ENCODE measurements at places on chromosomes 12 and 14.
A peak's percentile ranks its signal among the peaks of the same experiment; 100 is the strongest.

GRCh38 chr14:100905166-100905565 is 1.6 kb upstream of the RTL1 start:
- DNase-seq: no peak

DNA sequence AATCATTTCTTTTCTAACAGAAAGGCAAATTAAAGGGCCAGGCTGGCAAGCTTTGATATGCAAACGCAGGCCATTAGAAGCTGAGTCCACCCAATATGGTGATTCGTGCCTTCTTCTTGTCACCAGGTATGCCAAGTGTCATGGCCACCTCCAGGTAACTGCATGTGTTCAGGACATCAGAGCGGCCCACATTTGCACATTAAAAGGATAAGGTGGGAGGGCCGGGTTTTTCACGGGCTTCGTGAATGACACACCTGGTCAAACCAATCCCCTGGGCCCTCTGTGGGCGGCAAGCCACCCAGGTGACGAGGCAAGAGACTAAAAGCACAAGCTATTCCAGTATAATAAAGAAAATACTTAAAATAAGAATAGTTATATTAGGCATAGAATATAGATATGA is 75.9 kb upstream of the TSPAN11 start:
- no peak for DNase-seq

- DNase-seq: no peak
Measured at GRCh38 chr14:86777963-86778602, 1214.9 kb downstream of the GALC start.

DNA sequence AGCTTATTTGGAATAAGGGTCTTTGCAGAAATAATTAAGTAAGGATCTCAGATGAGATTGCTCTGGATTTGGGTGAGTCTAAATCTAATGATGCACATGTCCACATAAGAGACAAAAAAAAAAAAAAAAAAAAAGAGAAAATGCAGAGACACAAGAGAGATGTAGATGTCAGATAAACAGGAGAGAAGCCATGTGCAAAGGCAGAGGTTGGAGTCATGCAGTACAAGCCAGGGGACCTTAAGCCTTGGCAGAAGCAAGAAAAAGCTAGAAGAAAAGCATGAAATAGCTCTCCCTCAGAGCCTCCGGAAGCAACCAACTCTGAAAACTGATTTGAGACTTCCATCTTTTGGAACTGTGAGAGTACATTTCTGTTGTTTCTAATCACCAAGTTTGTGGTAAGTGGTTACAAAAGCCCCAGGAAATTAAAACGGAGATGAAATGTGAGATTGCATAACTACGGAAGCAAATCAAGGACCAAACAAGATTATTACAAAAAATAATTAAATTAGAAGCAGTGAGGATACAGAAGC is 1304.0 kb upstream of the SEL1L start:
- DNase-seq: no peak

DNA sequence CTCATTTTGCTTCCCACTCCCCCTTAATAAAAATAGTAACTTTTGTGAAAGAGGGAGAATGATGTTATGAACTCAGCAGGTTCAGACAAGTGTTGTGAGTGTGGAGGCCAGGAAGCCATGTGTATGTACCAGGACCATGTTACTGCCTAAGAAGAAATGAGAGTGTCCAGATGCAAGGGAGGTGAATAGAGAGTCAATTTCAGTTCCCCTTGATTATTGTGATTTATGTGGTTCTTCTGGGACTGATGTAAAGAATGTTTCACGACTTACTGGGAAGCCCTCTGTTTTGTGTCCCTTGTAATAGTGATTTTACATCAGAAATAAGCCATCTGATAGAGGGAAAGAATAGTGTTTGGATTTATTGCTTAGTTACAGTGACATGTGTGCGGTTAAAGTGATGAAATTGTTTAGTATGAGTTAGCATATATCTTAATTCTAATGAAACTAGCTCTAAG is 32.5 kb downstream of the FBXO34 start:
- no peak for DNase-seq

- DNase-seq: no peak
Measured at GRCh38 chr12:7064516-7064915, 4.0 kb downstream of the C1S start.

DNA sequence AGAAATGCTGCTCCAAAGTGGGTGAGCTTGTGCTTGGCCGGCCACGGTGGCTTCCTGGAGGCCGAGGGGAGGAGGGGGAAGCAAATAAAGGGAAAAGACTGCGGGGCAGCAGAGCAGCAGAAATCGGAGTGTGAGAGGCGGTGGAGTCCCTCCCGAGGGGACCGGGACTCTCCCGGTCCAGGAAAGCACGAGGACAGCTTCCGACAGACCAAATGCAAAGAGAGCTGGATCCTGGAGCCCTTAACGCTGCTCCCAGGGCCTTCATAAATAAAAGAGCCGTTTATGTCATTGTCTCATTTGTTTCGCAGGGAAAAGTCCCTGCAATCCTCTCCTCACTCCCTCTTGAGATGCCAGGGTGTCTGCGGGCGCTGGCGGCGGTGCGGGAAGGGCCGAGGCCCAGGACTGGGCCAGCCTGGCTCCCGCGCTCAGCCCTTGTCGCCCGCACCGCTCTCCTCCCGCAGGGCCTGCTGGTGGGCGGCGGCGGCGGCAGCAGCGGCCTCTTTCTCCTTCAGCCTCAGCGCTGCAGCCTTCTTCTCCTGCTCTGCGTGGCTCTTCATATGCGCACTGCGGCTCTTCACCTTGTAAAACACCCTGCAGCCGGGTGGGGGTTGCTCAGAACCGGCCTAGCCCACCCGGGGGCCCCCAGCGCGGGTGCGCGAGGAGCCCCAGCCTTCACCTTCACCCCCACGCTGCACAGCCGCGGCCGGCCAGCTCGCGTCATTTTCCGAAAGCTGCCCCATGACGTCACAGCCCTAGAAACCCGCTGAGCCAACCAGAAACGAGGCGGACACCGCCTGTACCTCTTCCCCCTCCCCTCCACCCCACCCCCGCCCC is 4.5 kb upstream of the PNMA1 start:
- DNase-seq: no peak

DNA sequence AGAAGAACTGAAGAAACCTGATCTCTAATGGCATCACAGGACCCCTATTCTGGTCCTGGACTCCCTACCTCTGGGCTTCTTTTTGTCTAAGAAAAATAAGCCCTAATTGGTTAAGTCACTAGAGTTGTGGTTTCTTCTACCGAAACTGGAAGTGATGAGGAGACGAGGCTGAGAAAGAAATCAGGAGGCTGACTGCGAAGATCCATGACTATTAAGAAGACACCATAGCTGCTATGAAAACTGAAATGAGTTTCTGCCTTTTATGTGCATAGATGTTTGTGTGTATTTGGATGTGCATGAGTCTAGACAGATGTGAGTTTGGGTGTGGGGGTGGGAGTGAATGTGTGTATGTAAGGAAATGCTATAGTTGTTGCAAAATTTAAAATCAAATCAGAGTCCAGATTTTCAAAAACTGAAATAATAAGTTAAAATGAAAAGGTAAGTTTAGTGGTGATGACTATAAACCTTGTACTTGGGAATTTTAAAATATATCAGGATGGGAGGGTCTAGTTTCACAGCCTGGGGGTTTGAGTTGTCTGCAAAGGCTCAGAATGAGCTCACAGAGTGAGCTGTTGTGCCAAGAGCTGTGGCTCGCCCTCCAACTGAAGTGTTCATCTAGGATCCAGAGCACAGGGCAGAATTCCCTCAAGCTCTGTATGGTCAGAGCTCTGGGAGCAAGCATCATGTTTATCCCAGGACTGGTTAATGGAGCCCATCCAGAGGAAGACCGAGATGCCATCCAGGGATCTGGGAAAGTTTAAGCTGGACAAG is 94.9 kb downstream of the VCPKMT start:
- DNase-seq: peak; percentile 52

DNA sequence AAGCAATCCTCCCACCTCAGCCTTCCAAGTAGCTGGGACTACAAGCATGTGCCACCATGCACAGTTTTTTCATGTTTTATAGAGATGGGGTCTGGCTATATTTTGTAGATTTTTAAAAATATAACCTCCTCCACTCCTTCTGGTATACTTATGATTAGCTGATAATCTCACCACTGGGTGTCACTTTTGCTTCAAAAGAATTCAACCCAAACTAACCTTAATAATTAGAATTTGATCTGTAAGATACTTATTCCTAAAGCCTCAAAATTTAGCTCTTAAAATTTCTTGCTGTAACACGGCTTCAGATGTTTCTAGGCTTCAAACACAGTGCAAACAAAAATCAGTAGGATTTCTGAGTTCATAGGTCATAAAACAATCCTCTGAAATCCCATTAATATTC is 130.3 kb downstream of the CEP83 start:
- no peak for DNase-seq

- DNase-seq: no peak
Measured at GRCh38 chr12:113880326-113880725, 85.8 kb downstream of the RBM19 start.

GRCh38 chr12:55795950-55796349 is 21.6 kb downstream of the SARNP start:
- no peak for DNase-seq

DNA sequence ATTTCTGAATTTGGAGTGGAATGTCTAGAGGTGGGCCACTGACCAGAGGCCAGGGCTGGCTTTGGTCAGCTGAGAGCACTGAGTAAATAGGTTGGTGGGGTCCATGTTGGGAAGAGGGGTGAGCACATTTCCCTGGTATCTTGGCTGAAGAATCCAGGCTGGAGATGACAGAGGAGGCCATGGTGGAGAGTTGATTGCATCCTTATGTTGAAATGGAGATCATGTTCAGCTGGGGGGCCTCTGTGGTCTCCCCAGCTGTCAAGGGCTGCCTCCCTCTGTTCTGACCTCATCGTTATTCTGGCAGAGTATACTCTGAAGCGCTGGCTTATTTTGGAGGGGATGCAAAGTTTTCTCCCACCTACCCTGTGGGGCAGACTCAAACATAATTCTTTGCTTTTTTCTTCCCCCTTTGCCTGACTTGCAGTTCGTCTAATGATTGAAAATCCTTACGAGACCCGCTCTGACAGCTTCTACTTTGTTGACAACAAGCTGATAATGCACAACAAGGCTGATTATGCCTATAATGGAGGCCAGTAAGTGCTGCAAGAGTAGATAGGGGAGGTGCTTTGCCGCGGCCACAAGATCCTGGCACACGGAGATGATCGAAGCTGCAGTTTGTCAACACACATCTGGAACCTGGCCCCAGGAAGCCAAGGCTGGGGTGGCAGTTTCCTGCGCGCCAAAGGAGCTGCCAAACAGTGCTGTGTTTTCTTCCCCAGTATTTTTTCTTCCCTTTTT is 6.0 kb upstream of the ACADS start:
- DNase-seq: no peak

DNA sequence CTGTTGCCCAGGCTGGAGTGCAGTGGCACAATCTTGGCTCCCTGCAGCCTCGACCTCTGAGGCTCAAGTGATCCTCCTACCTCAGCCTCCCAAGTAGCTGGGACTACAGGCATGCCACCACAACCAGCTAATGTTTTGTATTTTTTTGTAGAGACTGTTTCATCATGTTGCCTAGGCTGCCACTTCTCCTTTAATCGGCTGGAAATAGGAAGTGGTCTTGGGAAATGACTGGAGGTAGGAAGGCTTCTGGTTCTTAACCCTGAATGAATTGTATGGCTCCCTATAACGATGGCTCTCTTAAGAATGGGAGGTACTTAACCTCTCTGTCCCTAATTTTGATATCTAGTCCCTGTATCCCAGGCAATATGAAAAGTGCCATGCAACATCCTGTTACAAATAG is 113.9 kb upstream of the USP15 start:
- no peak for DNase-seq

DNA sequence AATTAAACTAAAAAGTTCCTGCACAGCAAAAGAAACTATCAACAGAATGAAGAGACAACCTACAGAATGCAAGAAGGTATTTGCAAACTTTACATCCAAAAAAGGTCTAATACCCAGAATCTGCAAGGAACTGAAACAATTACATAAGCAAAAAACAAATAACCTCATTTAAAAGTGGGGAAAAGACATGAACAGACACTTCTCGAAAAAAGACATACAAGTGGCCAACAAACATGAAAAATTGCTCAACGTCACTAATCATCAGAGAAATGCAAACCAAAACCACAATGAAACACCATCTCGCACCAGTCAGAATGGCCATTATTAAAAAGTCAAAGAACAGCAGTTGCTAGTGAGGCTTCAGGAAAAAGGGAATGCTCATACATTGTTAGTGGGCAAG is 15.2 kb downstream of the PDE6H start:
- no peak for DNase-seq

DNA sequence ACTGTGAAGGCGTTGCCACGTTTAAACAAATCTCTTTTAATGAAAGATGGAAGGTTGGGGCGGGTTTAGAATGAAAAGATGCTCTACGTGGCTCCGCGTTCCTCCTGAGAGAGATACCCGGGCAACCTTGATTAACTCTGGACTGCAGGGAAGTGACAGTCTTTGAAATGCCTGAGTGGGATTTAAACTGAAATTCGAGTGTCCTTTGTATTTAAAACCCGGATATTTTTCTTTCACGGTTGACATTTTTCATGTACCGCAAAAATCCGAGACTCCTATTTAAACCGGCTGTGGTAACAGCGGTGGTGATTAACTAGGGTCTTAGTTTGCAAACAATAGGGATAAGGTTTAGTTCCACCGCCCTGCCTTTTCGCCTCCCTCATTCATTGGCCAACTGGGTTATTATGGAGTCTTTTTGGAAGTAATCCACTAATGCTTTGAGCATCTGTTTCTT is 707 bp downstream of the G2E3 start:
- no peak for DNase-seq

- no peak for DNase-seq
Measured at GRCh38 chr14:99891266-99891665, 98.1 kb downstream of the EML1 start.

- DNase-seq: no peak
Measured at GRCh38 chr12:132056951-132057350, 87.2 kb downstream of the DDX51 start.

Measured in activated CD4-positive, alpha-beta T cell treated with anti-CD3 and anti-CD28 coated beads, Interleukin-2, Interleukin-4, amounts not matched to agents 100 ng/mL and 50 ng/mL, durations not matched to agents 16 hours and 8 hours (primary cell).